Renal pelvis (tissue), 12 donors: ENCODE measurements at places on chromosomes 7 and 10. TPM values are rescaled to one million over a fixed set of nuclear protein-coding genes. Genes with fewer than 3 reads are reported as not detected.
A peak's percentile ranks its signal among the peaks of the same experiment; 100 is the strongest.

The GBX1 gene
- not detected for polyA plus RNA-seq

The NEUROG3 gene
- not detected for polyA plus RNA-seq

The LDB3 gene
- 1.4 TPM for polyA plus RNA-seq

The CAMK2B gene
- 3.3 TPM for polyA plus RNA-seq

The CALHM1 gene
- polyA plus RNA-seq: 0.06 TPM

DNA sequence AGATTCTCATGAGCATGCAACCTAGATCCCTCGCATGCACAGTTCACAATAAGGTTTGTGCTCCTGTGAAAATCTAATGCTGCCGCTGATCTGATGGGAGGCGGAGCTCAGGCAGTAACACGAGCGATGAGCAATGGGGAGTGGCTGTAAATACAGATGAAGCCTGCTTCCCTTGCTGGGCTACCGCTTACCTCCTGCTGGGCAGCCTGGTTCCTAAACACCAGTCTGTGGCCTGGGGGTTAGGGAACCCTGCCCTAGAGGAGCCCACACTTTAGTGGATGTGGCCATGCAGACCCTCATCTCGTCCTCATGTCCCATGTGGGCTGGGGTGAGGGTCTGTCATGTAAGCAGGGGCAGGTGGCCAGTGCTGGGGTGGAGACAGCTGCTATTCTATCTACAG lies 417.6 kb downstream of the GLRX3 start:
- no peak for DNase-seq

The CRYGN gene
- 3.7 TPM for polyA plus RNA-seq

GRCh38 chr10:68864611-68865010 lies 36.5 kb upstream of the DDX50 start:
- no peak for DNase-seq

- no peak for DNase-seq
These were observed 24.9 kb downstream of the BEND7 start for GRCh38 chr10:13503745-13504463.

The MARVELD1 gene
- polyA plus RNA-seq: 36.4 TPM

- DNase-seq: no peak
These were observed 268.4 kb upstream of the NPVF start for GRCh38 chr7:25496476-25497368.

- peak; percentile 15 for DNase-seq
These were observed 784.7 kb upstream of the AUTS2 start for GRCh38 chr7:68813551-68814080.

GRCh38 chr10:60878224-60878623 lies 65.8 kb downstream of the RHOBTB1 start:
- DNase-seq: no peak

GRCh38 chr10:102504179-102504975 lies 605 bp downstream of the SUFU start:
- peak; percentile 43 for DNase-seq

The ALOX5 gene
- 6.4 TPM for polyA plus RNA-seq

DNA sequence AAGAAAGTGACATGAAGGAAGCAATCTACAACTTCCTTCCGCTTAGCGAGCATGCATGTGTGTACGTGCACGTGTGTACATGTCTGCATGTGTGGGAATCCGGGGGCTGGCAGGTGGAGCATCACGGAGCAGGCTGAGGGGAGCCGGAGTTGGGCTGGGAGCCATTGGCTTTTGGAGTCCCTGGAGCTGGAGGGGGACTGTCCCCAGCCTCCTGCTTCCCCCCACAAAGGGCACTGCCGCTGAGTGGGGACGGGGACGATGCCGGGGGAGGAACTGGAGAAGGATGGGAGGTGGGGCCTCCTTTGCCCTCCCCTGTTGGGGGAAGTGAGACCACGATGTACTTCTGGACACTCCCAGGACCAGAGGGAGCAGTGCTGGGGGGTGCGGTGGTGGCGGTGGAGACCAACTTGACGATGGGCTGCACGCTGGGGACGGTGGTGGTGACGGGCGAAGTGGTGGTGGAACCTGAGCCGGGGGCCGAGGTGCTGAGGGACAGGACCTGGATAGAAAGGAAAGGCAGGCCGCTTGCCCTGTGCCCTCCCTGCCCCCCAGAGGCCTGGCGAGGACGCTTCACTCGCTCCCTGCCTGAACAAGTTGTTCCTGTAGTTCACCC lies 5.8 kb downstream of the AP4M1 start:
- no peak for DNase-seq
